ENCODE measurements at places on chromosomes 7 and 10.

- no peak for DNase-seq
Measured at GRCh38 chr7:25117226-25118047, 7.6 kb downstream of the CYCS start.

GRCh38 chr10:69789164-69789576 lies 12.5 kb upstream of the COL13A1 start:
- DNase-seq, result no peak

- DNase-seq, result no peak
Measured at GRCh38 chr10:125344573-125345171, 184.3 kb upstream of the CTBP2 start.

- no peak for DNase-seq
Measured at GRCh38 chr10:113431398-113432160, 121.3 kb upstream of the HABP2 start.

DNA sequence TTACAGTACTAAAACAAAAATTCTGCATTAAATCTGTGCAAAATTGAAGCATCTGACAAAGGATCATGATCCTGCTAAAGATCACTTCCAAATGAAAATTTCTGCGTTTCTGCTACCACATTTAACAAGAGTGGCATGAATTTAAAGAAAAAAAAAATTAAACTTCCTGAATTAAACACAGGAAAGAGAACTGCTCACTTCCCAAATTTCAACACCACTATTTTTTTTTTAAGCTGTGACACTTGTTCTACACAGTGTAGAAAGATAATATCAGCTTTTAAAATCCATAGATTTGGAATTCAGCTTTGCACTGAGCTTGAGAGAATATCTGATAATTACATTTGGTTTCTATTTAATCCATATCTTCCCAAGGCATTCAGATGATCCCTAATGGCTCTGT lies 73.6 kb downstream of the EPC1 start:
- no peak for DNase-seq

DNA sequence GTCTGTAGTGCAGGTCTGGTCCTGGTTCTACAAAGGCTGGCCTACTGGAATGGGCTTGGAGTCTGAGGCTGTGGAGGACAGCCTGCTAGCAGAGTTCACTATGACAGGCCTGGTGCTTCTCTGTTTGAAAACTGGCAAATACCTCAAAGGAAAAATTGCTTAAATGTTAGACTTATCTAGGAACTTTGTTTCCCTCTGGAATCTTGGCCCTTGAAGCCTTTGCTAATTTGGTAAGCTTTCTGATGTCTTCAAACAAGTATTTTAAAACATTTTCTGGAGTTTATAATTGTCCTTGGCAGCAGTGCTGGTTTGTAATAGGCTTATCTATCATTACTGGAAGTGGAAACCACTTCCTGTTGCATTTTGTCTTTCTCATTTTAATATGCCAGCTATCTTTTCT lies 139.7 kb downstream of the TMEM26 start:
- DNase-seq, result no peak

DNA sequence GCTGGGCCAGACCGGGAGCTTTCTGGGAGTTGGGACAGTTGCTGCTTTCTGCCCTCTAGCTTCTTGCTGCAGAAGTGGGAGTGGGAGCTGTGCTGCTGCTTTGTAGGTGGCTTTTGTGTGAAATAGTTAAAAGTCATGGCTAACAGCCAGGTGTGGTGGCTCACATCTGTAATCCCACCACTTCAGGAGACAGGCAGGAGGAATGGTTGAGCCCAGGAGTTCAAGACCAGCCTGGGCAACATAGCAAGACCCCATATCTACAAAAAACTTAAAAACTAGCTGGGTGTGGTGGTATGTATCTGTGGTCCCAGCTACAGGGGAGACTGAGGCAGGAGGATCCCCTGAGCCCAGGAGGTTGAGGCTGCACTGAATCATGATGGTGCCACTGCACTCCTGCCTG lies 13.7 kb downstream of the TACR2 start:
- DNase-seq, result no peak

- DNase-seq, result no peak
Measured at GRCh38 chr10:1411956-1412355, 325.4 kb downstream of the ADARB2 start.

DNA sequence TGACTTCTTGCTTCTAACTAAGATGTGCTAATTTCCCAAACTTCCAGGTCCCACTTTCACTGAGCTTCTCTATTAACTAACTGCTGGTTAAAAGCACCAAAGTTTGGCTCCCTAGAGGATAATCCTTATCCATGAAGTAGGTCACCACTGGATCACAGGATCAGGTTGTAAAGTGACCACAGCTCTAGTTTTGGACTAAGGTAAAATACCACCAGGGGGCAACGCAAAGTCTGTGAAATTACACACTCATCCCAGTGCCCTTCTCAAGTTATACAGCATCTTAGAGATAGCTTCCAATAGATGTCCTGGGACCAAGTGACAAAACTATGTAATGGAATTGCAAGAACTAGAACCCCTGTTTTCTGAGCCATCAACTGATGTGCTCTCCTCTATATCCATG lies 116.4 kb upstream of the ASAH2 start:
- DNase-seq, result no peak

- no peak for DNase-seq
Measured at GRCh38 chr10:79561257-79561656, 1.1 kb upstream of the SFTPA2 start.
